ENCODE measurements at places on chromosomes 3 and 15. TPM values are rescaled to one million over a fixed set of nuclear protein-coding genes. Genes with fewer than 3 reads are reported as not detected.
A peak's percentile ranks its signal among the peaks of the same experiment; 100 is the strongest.

Gene DCUN1D1
- 60.7 TPM for total RNA-seq

- no peak overlapping the region for H3K4me3 ChIP-seq
- H3K27me3 ChIP-seq, result no peaks in the 10 kb centered on the region
- H3K4me1 ChIP-seq, result peaks cover 35% of the 10 kb centered on the region
- no peak for DNase-seq
- no peaks in the 10 kb centered on the region for H3K36me3 ChIP-seq
Observed at GRCh38 chr3:61865466-61866152, 304.2 kb downstream of the PTPRG start.

GRCh38 chr15:58538225-58538727 lies 106.5 kb downstream of the LIPC start:
- H3K27ac ChIP-seq, result peak overlapping the region; percentile 24
- H3K36me3 ChIP-seq, result peaks cover 5% of the 10 kb centered on the region
- DNase-seq, result no peak

GRCh38 chr3:99236576-99236975 lies 335.1 kb upstream of the DCBLD2 start:
- H3K27ac ChIP-seq, result no peak overlapping the region
- H3K36me3 ChIP-seq, result no peaks in the 10 kb centered on the region
- no peak for DNase-seq
- no peak overlapping the region for H3K4me3 ChIP-seq
- H3K4me1 ChIP-seq, result no peaks in the 10 kb centered on the region

DNA sequence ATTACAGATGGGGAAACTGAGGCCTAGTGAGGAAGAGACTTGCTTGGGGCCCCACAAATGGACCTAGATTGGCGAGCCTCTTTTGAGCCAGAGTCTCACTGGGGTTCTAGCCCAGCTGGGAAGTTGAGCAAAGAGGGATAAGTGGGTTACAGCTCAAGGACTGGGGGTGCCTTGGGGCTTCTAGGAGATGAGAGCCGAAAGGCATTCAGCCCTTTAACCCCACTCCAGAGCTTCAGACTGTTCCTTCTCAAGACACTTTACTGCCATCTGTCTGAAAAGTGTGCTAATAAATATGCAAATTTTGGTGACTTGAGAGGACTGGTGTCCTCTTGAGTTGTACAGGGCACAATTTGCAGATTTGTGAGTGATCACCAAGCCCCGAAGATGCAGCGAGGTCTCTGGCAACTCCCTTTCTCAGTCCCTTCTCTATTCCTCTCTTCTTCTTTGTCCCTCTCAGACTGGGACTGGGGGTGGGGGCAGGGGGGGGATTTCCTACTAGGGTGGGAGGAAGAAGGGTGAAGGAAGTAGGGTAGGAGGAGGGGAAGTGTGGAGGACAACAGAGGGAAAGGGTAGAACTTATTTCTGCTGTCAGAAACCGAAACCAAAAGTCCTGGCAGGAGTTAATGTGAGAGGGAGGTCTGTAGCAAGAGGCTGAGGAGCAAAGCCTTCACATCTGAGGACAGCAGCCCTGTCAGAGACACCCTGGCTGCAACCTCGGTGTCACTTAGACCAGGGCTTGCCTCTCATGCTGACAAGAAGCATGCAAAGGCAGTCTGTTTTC lies 16.2 kb upstream of the ANKDD1A start:
- no peaks in the 10 kb centered on the region for H3K27me3 ChIP-seq
- no peak for DNase-seq
- H3K36me3 ChIP-seq, result no peaks in the 10 kb centered on the region

- H3K4me1 ChIP-seq, result no peaks in the 10 kb centered on the region
- H3K27ac ChIP-seq, result no peak overlapping the region
- H3K36me3 ChIP-seq, result no peaks in the 10 kb centered on the region
- H3K27me3 ChIP-seq, result peaks cover 26% of the 10 kb centered on the region
- no peak overlapping the region for H3K4me3 ChIP-seq
- no peak for DNase-seq
Observed at GRCh38 chr15:45101749-45102148, 12.2 kb downstream of the DUOX2 start.

- DNase-seq, result no peak
- no peak overlapping the region for H3K4me3 ChIP-seq
- no peaks in the 10 kb centered on the region for H3K27me3 ChIP-seq
- H3K4me1 ChIP-seq, result no peaks in the 10 kb centered on the region
- no peak overlapping the region for H3K27ac ChIP-seq
- peaks cover 12% of the 10 kb centered on the region for H3K36me3 ChIP-seq
Observed at GRCh38 chr3:191401775-191402357, 59.1 kb upstream of the PYDC2 start.

Gene CPNE9
- 0.59 TPM for total RNA-seq

Gene TMEM45A
- total RNA-seq, result 9.6 TPM

DNA sequence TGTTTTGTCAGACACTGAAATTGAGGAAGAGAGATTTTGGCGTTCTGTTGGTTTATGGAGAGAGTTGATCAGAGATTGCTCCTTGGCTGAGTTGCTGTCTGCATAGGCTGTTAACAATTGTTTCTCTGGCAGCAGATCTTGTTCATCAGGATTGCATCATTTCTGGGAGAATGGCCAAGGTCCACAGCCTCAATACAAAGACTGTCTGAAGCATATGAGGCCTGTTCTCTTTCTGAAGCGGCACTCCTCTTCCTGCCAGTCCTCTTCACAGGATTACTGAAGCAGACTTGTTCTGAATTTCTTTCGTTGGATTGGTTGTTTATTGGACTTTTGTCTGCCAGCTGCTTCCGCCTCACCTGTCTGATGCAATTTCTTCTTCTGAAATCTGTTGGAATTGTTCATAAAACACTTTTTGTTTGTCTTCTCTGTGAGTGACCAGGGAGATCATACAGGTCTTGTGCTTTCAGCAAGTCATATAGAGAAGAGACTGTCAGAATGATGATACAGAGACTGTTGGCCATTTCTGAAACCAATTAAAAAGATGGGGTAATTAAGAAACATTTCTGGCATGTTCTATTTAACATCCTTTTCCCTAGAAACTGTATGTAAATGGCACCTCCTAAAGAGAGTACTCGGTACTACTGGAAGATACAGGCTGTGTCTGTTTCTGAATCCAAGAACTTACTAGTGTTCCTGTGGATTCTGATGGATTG lies 25.5 kb downstream of the SETD5 start:
- peaks cover 13% of the 10 kb centered on the region for H3K4me1 ChIP-seq
- H3K27me3 ChIP-seq, result no peaks in the 10 kb centered on the region
- H3K4me3 ChIP-seq, result peak overlapping the region; percentile 42
- H3K27ac ChIP-seq, result peak overlapping the region; percentile 90
- no peak for DNase-seq

DNA sequence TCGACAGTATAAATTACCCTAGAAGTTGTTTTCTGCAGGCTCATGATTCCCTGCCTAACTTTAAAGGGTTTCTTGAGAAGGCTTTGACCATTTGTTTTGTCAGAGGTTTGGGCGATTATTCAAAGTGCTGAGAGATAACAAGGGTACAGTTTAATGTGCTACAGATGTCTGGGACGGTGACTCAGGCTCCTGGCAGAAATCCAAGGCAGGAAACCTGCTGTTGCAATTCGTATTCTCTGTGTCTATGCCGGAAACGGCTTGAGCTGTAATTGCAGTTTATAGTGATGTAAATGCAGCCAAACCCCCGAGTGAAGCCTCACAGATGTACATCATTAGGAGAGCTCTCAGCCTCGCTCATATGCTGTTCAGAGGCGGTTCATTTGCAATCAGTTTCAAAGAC lies 65.6 kb downstream of the SYNPR start:
- H3K4me3 ChIP-seq, result peak overlapping the region; percentile 75
- peak overlapping the region; percentile 92 for H3K27ac ChIP-seq
- H3K36me3 ChIP-seq, result no peaks in the 10 kb centered on the region
- H3K27me3 ChIP-seq, result no peaks in the 10 kb centered on the region

Gene PFKFB4
- total RNA-seq, result 11.3 TPM

Gene MAP2K5
- 13.3 TPM for total RNA-seq

Gene TGM5
- 0.71 TPM for total RNA-seq

- H3K4me1 ChIP-seq, result no peaks in the 10 kb centered on the region
- no peaks in the 10 kb centered on the region for H3K27me3 ChIP-seq
- no peak overlapping the region for H3K4me3 ChIP-seq
Observed at GRCh38 chr15:87135109-87135508, 1055.4 kb downstream of the AGBL1 start.

GRCh38 chr15:77532067-77532710 lies 100.5 kb downstream of the LINGO1 start:
- peak overlapping the region; percentile 14 for H3K4me3 ChIP-seq
- H3K36me3 ChIP-seq, result no peaks in the 10 kb centered on the region
- H3K27ac ChIP-seq, result no peak overlapping the region

DNA sequence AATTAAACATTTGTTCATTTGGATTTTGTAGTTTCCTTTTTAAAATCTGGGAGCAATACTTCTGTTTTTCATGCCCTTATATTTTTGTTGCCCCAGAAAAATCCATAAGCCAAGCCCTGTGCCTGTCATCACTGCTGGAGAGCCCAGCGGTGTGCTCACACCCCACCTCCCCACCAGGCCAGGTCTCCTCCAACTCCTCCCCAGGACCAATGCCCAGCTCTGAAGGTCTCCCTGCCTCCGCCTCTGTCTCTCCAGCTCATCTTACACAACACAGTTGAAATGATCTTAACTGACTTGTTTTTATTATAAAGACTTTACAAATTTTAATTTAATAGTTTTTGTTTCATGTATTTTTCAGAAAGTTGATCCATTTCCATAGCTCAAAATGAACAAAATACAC lies 66.4 kb downstream of the RHCG start:
- H3K4me3 ChIP-seq, result no peak overlapping the region
- peaks cover 90% of the 10 kb centered on the region for H3K27me3 ChIP-seq
- H3K36me3 ChIP-seq, result no peaks in the 10 kb centered on the region
- H3K4me1 ChIP-seq, result peaks cover 5% of the 10 kb centered on the region

GRCh38 chr3:112539825-112540650 lies 21.7 kb downstream of the ATG3 start:
- no peak for DNase-seq
- H3K4me1 ChIP-seq, result no peaks in the 10 kb centered on the region
- H3K36me3 ChIP-seq, result peaks cover 5% of the 10 kb centered on the region
- no peak overlapping the region for H3K4me3 ChIP-seq

DNA sequence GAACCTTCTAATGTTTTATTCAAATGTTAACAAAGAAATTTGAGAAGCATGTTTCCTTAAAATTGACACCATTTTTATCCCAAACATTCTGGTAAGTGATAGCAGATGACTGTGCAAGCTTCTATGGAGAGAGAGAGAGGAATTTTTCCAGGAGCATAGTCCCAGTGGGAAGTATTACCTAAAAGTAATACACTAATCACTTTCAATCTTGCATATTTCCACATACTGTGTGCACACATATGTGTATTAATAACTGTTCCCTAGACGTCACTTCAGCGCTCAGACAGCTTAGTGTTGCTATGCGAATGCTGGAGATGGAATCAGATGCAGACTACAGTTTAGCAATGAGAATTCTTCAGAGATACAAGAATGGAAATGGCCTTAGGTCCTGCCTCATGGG lies 424.3 kb upstream of the TPRG1 start:
- DNase-seq, result no peak
- no peak overlapping the region for H3K27ac ChIP-seq
- H3K36me3 ChIP-seq, result peaks cover 3% of the 10 kb centered on the region
- H3K4me1 ChIP-seq, result peaks cover 8% of the 10 kb centered on the region
- H3K4me3 ChIP-seq, result no peak overlapping the region
- no peaks in the 10 kb centered on the region for H3K27me3 ChIP-seq

DNA sequence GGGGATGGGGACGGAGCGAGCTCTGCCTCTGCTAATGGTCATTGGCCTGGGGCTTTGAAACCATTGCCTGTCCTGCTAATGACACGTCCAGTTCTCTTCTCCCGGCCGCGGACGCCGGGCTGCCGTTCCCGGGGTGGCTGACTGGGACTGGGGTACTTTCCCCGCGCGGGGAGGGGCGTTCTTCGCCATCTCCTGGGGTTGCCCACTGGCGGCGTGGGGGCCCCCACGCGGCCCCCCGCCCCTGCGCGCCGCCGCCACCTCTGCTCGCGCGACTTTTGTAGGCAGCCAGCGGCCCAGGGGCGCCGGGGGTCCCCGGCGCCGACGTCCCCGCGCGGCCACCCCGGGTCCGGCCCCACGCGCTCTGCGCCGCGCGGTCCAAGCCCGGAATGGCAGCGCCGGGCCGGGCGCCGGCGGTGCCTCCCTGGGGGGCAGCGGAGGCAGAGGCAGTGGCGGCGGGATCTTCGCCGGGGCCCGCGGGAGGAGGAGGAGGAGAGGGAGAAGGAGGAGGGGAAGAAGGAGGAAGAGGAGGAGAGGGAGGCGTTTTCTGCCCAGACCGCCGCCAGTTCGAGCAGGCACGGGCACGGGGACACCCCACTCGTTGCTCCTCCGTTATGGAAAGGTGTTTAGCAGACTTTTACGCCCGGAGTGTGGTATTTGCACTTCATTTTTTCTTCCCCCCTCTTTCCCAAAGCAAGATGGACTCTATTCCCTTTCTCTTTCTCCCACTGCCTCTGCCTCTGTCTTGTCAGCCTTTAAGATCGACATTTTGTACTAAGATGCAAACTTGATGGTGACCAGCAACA lies 2.3 kb downstream of the BBX start:
- peak; percentile 74 for DNase-seq
- peak overlapping the region; percentile 98 for H3K4me3 ChIP-seq
- no peaks in the 10 kb centered on the region for H3K27me3 ChIP-seq
- H3K27ac ChIP-seq, result peak overlapping the region; percentile 91

Gene CERS3
- 11.2 TPM for total RNA-seq

Gene LRRN1
- total RNA-seq, result 85.2 TPM

DNA sequence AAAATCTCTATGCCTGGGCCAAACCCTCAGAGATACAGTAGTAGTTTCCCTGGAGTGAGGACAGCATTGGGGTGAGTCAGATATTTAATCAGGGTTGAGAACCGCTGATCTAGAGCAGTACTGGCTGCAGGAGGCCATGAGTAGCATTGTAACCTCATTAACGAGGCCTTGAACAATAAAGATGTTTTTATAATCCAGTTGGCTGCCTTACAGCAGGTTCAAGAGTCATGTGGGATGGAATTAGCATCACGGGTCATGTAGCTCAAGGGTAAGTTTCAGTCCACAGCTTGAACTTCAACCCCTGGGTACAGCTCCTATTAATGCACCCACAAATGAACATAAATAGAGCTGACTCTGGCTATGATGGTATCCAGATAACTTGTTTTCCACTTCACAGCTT lies 5.1 kb downstream of the HPS3 start:
- H3K27ac ChIP-seq, result no peak overlapping the region
- peaks cover 22% of the 10 kb centered on the region for H3K4me1 ChIP-seq
- H3K36me3 ChIP-seq, result peaks cover 6% of the 10 kb centered on the region
- no peak overlapping the region for H3K4me3 ChIP-seq
- no peak for DNase-seq
